ENCODE measurements at places on chromosomes 6 and 20. TPM values are rescaled to one million over a fixed set of nuclear protein-coding genes. Genes with fewer than 3 reads are reported as not detected.

OXT gene
- not detected for total RNA-seq

SMOC2 gene
- 26.1 TPM for total RNA-seq

WFDC13 gene
- 0.55 TPM for total RNA-seq

CRYBG1 gene
- total RNA-seq, result 107 TPM

PAK1IP1 gene
- total RNA-seq, result 14.5 TPM

DDX43 gene
- total RNA-seq, result 0.94 TPM

PFDN4 gene
- total RNA-seq, result 25.3 TPM

SLC24A3 gene
- 17.1 TPM for total RNA-seq

DLK2 gene
- total RNA-seq, result 3.2 TPM

DNAH8 gene
- total RNA-seq, result 0.13 TPM

KCNK17 gene
- total RNA-seq, result not detected

SRMS gene
- total RNA-seq, result 0.26 TPM

SAMD5 gene
- 4.8 TPM for total RNA-seq

TRIM15 gene
- total RNA-seq, result not detected

LAMA4 gene
- 54.7 TPM for total RNA-seq

DNA sequence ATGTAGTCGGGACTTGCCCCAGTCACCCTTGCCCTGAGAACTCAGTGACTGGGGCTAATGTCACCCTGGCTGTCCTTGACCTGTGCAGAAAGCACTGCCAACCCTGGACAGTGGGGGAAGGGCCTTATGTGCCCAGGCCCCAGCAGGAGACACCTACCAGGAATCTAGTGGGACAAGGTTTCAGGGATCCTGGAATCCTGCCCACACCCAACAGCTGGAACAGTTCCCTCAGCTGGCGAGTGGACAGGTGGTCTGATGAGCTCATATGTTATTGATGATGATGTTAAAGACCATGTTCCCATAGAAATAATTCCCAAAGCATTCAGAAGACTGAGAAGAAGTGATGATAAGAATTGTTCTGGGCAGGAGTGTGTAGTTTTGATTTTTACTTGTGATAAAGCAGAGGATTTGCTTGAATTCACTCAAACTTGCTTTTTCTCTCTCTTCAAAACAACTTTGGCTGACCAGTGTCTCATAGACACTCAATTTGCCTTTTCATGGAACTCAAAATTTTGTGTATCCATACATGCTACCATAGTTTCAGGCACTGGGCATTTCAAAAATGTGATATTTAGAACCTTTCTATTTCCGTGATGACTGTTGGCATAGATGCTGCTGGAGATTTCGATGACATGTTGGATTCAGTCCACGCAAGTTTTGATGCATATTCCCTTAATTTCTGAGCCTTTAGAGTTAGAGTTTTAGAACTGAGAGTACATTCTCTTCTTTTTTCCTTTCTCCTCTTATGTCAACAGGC is 79.3 kb downstream of the SLC22A3 start:
- DNase-seq, result no peak

GRCh38 chr6:1244941-1245340 is 67.0 kb upstream of the FOXQ1 start:
- no peak for DNase-seq

- DNase-seq, result peak; percentile 76
These were observed at the start of gene RAET1L for GRCh38 chr6:150025201-150025917. Gene RAET1L, minus strand, starts transcription at chr6:150025532. Its CDS starts 61 bp downstream, at chr6:150025471.

DNA sequence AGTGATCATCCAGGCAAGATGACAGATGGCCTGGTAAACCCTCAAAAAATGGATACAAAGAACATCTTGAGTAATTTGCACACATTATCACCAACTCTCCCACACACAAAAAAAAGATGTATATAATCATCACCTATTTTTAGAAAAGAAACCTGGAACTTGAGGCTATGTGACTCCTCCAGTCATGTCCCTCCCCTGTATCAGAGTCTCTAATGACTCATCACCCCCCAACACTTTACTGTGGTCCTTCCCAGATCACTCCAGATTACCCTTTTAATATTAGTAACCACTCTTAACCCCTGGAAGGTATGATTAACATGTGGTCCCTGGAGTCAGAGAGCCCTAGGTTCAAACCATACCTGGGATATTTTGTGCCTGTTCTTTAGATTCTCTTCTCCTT is 144.8 kb downstream of the ZNF217 start:
- DNase-seq, result no peak

DNA sequence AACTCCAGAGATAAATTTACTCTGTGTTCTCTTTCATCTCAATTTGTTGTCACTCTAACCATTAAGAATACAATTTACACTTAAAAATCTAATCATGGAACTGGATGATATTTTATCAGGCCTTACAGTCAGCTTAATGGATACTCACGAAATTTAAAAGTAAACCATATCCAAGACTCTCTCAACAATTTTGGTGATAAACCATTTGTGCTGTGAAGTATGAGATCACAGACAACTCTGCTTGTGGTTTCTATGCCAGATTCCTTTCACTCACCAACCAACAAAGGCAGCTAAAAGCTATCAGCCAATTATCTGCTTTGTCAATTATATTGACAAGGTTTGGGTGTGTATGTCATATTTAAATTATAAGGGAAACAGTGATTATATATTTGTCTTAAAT is 155.8 kb downstream of the TRDN start:
- DNase-seq, result no peak

DNA sequence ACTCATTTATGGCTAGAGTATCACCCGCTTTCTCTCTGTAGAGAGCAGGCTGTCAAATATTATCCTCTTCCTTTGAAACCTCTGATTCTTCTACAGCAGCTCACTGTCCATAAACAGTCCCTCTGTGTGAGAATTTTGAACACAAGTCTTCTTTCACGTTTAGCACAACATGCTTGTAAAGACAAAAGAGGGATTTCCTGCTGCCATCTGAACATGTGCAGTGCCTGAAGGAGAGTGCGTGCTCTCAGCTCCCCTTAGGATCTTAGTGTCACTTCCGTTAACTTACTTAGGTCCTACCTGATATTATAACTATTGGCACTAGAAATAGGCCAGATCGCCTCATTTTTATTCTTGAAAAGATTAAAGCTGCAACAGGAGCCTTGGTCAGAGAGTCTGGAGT is 50.9 kb downstream of the FNDC1 start:
- no peak for DNase-seq

- DNase-seq, result no peak
These were observed 36.1 kb downstream of the SLC35D3 start for GRCh38 chr6:136958168-136958567.

DNA sequence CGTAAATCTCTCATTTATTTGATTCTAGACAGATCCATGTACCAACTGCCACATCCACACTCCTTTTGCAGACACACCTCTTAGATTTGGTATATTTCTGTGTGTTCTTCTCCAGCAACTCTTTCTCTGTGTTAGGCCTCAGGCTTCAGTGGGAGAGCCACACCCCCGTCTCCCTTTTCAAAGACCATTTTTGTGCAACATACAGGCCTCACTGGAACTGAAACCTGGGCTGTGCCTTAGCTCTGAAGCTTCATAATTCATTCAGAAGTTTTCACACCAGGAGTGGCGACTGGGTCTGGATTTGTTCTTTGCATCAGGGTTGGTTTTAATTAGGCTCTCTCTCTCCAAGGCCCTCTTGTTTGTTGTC is 170.2 kb downstream of the THBS2 start:
- no peak for DNase-seq

- DNase-seq, result no peak
These were observed 1.4 kb downstream of the AKIRIN2 start for GRCh38 chr6:87700397-87701343.

- no peak for DNase-seq
These were observed 275.7 kb downstream of the SOX4 start for GRCh38 chr6:21869085-21869771.

GRCh38 chr6:3541006-3541585 is 84.2 kb upstream of the SLC22A23 start:
- no peak for DNase-seq

- DNase-seq, result no peak
These were observed 18.0 kb upstream of the MYL9 start for GRCh38 chr20:36523341-36523740.

DNA sequence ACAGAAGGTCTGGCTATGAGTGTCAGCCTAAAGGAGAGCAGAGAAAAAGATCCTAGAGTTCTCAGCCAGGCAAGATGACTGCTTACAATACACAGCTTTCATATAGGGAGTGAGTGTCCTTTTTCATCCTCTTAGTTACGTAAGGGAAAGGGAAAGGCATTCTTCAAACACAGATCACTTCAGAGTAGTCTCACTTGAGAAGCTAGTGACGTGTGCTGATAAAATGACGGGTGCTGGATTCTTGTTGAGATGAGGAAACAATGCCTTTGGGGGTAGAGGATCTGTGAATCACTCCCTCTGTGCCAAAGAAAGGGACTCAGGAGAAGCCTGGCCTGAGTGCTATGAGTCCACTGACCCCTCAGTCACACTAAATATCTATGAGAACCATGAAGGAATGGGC is 117.3 kb downstream of the QRSL1 start:
- no peak for DNase-seq

DNA sequence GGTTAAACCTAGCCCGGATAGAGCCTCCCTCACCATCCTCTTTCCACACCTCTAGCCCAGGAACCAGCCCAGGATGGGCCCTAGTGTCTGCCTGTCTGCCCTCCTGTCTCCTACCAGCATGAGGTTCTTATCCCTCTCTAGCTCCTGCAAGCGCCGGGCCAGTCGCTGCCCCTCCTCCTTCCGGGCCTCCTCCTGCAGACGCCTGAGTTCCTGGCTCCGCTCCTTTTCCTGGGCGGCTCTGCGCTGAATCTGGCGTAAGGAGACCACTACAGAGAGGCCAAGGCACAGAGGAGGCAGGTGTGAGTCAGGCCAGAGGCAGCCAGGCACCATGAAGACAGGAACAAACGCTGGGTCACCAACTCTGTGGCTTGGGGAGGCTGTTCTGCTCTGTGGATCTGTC is 4.3 kb upstream of the PSORS1C2 start:
- DNase-seq, result no peak

- DNase-seq, result no peak
These were observed 5.7 kb upstream of the NECAB3 start for GRCh38 chr20:33679758-33680485.

- DNase-seq, result peak; percentile 63
These were observed 4.0 kb upstream of the SPATS1 start for GRCh38 chr6:44338228-44339122.

DNA sequence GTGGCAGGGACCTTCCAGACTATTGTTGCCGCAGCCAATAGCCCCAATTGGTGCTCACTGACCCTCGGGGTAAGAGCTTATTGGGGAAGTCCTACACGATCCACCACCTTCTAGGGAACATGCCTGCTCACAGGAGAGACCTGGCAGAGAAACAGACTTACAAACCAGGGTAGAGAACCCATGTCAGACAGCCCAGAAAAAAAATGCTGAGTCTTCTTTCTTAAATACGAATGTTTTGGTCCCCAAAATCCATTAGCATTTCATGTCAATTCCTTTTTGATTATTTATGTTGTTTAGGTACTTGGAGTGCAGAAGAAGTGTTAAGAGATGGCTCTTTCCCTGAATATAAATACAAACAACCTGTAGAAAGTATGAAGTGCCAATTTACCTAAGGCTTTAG is 84.9 kb upstream of the PDE10A start:
- DNase-seq, result no peak

- DNase-seq, result no peak
These were observed 5.6 kb upstream of the GRM4 start for GRCh38 chr6:34151321-34152041.

GRCh38 chr6:122484760-122485159 is 13.2 kb upstream of the SERINC1 start:
- DNase-seq, result no peak

- peak; percentile 80 for DNase-seq
These were observed 20.8 kb upstream of the HCK start for GRCh38 chr20:32031007-32031958.

DNA sequence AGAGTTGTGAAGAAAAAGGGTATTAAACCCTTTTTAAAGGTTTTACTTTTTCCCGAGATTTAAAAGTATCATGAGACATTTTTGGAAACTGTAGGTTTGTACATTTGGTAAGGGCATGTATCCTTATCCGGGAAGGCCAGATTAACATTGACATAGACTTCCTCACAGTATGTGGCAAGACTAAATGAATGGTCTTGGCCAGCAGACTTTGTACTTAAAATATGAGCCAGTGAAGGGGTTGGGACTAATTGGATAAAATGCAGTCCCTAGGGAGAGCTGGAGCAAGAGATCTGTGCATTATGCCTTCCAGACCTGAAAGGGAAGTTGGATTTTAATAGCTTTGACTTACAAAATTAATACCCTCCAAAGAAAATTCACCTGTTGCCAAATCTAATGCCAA is 60.4 kb upstream of the CCN2 start:
- no peak for DNase-seq

DNA sequence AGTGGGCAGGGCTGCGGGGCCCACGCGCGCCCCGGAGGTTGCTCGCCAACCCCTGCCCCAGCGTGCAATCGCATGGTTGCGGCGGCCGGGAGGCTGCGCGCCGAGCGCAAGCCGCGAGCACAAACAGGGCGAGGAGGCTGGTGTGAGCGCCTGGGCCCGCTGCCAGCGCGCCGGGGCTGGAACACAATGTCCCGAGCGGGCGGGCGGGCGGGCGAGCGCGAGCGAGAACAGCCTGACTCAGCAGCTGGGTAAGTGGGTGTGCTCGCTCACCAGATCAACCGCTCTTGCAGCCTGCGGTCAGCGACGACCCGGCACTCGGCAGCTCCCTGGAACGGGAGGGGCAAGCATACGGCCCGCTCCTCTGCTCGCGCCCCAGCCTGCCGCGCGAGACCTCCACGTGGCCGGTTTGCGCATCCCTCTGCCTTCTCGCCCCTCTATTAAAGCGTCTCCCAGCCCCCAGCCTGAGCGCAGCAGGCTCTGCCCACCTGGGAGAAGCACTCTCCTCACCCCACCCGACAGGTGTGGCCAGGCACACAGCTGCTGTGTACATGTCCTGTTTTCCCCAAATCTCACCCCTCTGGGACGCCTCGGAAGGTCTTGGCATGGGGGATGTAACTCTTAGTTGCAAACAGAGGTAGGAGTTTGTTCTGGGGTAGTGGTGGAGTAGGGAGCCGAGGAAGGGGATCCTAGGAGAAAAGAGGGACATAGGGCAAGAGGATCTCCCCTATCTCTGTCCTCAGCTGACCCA is 8.7 kb upstream of the ARMC12 start:
- peak; percentile 94 for DNase-seq

GRCh38 chr6:151109869-151110575 is 129.7 kb upstream of the AKAP12 start:
- DNase-seq, result no peak

GRCh38 chr6:81727876-81728517 is 24.5 kb downstream of the TENT5A start:
- no peak for DNase-seq

- DNase-seq, result no peak
These were observed 103.0 kb upstream of the RREB1 start for GRCh38 chr6:7004581-7005297.
